ENCODE measurements at places on chromosomes 5 and 9.
A peak's percentile ranks its signal among the peaks of the same experiment; 100 is the strongest.

DNA sequence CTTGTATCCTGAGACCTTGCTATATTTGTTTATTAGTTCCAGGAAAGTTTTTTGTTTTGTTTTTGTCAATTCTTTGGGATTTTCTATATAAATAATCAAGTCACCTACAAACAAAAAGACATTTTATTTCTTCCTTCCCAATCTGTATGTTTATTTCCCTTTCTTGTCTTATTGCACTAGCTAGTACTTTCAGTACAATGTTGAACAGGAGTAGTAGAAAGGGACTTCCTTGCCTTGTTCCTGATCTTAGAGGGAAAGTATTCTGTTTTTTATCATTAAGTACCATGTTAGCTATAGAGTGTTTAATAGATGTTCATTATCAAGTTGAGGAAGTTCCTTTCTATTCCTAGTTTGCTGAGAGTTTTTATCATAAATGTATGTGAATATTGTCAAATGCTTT is 119.5 kb upstream of the TLE4 start:
- DNase-seq = no peak

- no peak for DNase-seq
Measured at GRCh38 chr9:128627127-128627715, 29.4 kb downstream of the DYNC2I2 start.

- no peak for DNase-seq
Measured at GRCh38 chr5:50963971-50964745, 297.7 kb downstream of the PARP8 start.

DNA sequence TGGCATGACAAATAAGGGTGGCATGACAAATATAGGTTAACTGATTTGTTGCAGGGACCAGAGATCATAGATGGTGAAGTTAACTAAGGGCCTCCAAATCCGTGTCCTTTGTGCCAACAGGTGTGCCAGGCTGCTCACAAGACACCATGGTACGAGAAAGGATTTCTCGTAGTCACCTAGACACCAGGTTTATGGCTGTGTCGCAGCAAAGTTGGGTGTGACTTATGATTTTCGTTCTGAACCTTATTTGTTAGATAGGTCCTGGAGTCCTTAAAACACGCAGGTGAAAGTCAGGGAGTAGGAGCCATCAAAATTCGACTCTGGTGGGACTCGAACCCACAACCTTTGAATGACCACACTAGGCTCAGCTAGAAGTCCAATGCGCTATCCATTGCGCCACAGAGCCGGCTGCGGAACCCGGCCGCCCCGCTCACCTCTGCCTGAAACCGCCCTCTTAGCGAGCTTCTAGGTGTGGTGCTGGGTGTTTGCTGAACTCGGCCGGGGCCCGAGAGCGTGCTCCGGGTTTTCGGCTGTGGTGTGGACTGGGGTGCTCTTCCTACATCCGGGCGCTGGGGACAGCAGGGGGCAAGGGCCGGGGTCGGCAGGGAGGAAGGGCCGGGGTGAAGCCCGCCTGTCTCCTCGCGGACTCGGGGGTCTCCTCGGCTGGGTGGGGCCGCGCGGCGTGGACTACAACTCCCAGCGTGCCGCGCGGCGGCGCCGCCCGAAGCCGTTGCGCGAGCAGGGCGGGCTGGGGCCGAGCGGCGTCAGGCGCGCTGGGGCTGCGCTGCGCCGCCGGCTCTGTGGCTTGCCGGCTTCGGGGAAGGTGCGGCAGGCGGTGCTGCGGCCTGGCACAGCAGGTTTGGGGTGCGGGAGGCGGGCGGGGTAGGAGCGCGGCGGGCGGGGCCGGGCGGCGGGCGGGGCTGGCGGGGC is at the start of gene SLC27A4:
Gene SLC27A4, plus strand, starts transcription at position 767 of the 930 bp plus-strand sequence. CDS start 2,606 bp downstream, outside the sequence.
- peak; percentile 69 for DNase-seq

DNA sequence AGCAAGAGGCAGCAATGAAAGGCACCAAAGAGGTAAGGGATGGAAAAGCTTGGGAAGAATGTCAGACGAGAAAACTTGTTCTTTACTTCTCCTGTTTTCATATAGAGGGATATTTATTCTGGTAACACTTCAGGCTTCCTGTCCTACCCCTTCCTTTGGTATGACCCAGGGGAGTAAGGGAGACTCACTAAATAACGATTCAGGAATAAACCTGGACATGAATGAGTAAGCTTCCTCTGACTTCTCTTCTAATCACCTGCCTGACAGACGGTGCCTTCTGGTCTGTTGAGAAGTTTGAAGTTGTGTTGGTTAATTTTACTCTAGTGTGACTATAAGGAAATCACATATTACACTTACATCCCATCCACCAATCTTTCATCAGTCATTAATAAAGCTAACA is 461.2 kb downstream of the CDH12 start:
- DNase-seq = no peak

GRCh38 chr5:131950706-131951105 is 5.2 kb upstream of the MEIKIN start:
- no peak for DNase-seq

DNA sequence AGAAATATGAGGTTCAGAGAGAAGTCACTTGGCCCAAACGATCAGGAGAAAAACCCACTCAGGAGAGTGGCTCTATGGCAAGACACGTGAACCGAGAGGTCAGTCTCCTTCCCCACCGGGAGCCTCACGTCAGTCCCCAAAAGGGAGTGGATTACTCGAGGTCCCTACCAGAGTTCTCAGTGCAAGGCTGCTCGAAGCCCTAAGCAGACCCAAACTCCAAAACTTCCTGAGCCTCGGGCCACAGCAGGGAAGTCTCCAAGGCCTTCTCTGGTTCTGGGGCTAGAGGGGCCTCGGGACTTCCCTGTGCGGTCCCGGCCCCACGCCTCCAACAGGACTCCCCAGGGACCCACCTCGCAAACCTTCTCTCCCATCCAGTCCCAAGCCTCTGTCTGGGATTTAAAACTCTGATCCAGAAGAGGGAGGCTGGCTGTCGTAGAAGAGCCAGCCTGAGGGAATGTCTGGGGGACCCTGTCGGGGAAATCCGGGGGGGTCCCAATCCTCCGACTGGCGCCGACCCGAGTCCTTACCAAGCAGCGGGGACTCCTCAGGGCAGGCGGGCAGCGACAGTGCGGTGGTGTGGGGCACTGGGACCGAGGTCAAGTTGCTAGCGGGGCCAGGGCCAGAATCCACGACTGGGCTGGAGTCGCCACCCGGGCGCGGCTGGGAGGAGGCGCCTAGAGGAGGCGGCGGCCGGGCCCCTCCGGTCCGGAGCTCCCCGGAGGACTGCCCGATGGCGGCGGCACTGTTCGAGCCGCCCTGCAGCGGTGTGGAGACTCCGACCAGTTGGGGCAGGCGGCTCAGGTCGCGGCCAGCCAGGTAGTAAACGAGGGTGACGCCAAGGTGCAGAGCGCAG is 679 bp downstream of the B4GALT1 start:
- DNase-seq = no peak

DNA sequence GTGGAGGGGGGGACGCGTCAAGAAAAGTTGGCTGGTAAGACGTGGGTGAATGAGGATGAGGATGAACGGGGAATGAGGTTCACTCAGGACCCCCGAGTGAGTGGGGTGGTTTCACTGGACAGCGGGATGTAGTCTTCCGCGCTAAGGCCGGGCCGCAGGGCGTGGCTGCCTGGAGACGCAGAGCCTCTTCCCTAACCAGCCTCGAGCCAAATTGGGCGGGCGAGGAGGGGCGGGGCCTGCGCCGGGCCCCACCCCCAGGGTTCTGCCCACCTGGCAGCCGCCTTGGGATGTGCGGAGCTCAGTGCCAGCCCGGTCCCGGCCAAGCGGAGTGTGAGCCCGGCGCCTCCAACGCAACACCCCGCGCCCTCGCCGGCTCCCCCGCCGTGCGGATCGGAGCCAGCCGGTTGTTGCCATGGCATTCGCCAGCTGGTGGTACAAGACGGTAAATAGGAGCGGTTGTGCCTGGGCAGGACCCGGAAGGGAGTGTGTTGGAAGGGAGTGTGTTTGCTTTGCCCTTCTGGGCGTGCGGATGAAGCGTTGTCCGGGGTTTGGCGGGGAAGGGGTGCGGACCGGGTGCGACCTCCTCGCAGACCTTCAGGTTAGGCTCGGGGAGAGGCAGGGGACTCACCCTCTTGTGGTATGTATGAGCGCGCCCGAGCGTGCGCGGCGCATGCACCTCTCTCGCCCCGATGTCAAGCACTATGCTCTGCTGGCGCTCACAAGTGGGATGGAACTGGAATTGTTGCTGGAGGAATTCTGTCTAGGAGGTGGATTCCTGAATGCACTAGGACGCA is 746 bp downstream of the CAST start:
- DNase-seq = peak; percentile 93

GRCh38 chr5:109234381-109234780 is 175.4 kb downstream of the PJA2 start:
- DNase-seq = no peak

GRCh38 chr9:125739436-125739835 is 7.7 kb upstream of the PBX3 start:
- DNase-seq = no peak

GRCh38 chr9:88817628-88818027 is 173.6 kb upstream of the S1PR3 start:
- DNase-seq = no peak

- DNase-seq = peak; percentile 78
Measured at GRCh38 chr5:150458802-150459557, 9.4 kb upstream of the RPS14 start.

DNA sequence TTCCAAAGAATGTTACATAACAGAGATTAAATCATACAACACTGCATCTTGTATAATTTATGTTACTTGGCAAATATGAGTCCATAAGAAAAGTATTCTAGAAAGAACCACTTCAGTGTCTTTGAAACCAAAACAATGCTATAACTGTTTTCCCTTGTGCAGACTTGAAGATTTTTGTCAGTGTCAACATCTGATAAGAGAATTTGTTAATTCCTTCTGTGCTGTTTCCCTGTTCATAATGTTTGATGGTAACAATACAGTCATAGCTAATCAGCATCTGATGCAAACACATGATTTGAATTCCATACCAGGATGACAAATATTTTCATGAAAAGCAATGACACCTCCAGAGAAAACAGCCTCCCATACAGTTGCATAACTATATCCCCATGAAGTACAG is 306.8 kb downstream of the SEMA5A start:
- DNase-seq = no peak

DNA sequence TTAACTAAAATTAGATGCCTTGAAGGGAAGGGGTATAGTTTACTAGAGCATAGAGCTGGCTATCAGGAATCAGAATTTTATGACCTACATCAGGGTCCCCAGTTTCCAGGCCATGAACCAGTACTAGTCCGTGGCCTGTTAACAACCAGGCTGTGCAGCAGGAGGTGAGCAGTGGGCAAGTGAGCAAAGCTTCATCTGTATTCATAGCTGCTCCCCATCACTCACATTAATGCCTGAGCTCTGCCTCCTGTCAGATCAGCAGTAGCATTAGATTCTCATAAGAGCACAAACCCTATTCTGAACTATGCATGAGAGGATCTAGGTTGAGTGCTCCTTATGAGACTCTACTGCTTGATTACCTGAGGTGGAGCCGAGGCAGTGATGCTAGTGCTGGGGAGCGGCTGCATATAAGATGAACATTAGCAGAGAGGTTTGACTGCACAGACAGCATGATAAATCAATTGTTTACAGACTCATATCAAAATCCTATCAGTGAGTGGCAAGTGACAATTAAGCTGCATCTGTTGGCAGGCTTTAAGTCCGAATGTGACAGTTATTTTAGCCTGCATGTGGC is 44.6 kb downstream of the TAF11L14 start:
- DNase-seq = no peak

- no peak for DNase-seq
Measured at GRCh38 chr5:23001120-23001519, 148.0 kb upstream of the CDH12 start.

GRCh38 chr5:174327317-174327864 is 281.9 kb downstream of the NSG2 start:
- DNase-seq = peak; percentile 85

DNA sequence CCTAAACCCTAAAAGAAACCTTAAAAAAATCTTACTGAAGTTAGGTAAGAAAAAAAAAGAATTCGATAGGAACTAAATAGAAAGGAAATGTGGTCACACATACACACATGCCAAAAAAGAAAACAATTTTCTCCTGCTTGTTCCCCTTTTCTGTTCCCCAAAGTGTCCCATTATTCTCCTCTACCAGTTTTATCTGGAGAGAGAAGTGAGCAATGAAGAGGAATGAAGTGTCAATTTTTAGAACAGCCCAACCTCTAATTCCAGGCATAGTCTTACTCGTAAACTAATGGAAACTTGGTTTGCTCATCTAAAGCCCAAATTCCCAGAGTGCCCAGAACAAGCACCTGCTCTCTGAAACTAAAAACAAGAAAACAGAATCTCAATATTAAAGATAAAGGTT is 26.1 kb downstream of the AP3B1 start:
- no peak for DNase-seq

GRCh38 chr5:60827201-60827600 is 16.9 kb downstream of the ELOVL7 start:
- DNase-seq = no peak

- DNase-seq = no peak
Measured at GRCh38 chr9:90552317-90552716, 90.3 kb downstream of the DIRAS2 start.

DNA sequence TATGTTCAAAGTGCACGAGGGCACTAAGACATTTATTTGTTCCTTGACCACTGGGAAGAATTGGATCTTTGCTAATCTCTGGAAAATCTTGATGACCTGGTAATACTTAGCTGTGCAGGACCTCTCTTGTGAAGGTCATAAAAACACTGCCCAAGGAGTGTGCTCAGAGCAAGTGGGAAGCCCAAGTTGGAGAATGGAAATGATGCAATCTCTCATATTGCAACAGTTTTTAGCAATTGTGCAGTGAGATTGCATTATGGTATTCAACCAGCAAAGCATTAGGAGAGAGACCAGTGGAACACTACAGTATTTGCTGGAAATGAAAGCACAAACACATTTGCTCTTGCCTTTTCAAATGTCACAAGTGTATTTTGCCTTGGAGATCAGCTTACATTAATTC is 34.5 kb downstream of the TXNDC8 start:
- DNase-seq = no peak

DNA sequence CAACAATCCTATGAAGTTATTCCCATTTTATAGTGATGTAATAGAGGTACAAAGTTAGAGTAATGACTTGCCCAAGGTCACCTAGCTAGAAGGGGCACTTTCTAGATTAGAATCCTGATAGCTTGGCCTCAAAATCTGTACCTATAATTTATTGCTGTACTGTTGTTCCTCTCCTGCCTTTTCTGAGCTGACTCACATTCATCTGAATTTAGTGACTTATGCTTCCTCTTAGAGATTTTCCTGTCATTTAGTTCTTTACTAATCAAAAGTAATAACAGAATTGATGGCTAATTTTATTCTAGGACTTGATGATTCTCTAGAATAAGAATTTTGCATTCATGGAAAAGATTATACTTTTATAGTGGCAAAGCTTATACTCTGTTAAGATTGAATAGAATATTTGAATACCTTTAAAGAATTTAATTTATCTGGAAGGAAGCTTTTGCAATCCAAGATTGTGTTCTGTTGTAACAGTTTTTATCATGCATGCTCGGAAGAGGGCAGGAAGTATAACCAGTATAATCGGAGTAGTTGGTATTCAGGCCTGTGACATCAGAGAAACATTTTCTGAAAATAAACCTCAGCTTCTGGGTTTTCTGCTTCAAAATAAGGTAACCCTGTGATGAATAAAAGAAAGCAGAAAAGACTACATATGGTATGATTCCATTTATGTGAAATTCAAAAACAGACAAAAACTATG is 21.3 kb downstream of the CYSTM1 start:
- DNase-seq = no peak

GRCh38 chr9:130766021-130766926 is 68.8 kb upstream of the ABL1 start:
- DNase-seq = no peak

- DNase-seq = no peak
Measured at GRCh38 chr9:77224746-77225312, 47.5 kb downstream of the VPS13A start.

- peak; percentile 39 for DNase-seq
Measured at GRCh38 chr5:14405267-14405666, 176.3 kb upstream of the OTULINL start.

GRCh38 chr9:99239341-99240060 is 17.4 kb downstream of the SEC61B start:
- DNase-seq = no peak

Data from HTR-8/SVneo (cell line).